ENCODE measurements at places on chromosomes 11 and 22.

DNA sequence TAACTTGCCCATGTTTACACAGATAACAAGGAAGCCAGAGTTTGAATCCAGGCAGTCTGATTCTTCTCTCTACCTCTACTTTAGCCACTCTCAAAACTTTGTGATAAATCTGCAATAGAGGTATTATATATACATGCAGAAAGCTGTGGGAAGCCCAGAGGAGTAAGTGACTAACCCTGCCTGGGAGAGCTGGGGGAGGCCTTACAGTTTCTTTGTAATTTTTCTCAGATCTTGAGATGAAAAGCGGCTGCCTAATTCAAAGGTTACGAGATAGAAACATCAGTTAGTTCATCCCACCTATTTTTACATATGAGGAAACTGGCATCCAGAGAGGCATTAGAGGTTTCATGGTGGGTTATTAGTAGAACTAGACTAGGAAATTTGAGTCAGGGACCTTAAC, 4.9 kb downstream of the STIM1 start:
- DNase-seq, result no peak

DNA sequence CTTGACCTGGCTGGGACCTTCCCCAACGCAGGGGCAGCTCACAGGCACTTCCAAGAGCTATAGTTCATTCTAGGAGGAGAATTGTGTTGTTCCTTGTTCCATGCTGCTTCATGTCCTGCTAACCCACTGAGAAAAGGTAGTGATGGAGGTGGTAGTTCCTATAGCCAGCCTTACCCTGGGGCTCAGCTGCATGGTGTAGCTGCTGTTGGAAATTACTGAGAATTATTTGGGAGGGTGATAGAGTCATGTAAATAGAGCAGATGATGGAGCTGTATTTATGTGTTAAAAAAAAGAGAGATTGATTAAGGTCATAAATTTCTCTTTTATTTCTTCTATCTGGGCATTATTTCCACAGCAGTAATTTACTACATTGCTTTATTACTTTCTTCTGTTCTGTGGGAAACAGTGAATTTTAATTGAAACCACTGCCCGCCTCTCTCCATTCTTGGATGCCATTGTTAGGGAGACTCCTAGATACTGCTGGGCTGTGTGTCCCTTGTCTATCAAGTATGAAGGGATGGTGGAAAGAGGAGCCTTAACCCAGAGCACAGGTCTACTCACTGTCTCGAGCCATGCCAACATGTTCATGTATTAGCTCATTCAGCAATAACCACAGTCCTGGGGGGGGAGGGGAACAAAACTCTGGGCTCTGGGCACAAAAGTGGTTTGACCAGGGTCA, 309.2 kb downstream of the FAT3 start:
- DNase-seq, result no peak

DNA sequence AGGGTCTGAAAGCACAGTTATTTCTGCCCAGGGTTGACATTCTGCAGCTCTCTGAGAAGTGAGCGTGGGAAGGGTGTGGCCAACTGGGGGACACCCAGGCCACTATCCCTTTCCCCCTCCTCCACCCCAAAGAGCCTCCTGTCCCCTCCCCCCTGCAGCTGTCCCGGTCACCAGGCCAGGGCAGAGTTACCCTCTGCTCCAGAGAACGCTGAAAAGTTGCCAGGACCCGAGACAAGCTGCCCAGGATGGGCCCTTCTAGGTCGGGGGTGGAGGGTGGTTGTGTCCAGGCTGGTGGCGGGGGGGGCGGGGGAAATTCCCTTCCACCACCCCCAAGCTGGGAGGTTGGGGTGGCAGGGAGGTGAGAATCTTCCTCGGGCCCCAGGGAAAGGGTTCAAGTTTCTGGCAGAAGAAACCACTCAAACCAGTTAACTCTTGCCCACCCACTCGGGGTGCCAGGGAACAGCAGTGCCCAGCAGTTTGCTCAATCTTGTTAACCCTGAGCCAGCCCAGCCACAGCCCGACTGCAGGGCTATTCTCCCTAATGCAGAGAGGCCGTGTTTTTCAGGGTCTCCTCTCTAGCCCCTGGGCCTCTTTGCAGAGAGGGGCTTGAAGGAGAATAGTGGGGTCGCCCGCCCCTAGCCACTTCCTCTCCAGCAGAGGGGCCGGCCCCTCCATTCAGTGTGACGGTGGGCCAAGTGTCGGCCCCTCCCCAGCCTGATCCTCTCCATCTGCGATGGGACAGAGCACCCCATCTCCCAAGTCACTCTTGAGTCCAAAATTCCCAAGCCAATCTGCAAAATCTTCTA, 697 bp downstream of the LGALS1 start:
- no peak for DNase-seq

DNA sequence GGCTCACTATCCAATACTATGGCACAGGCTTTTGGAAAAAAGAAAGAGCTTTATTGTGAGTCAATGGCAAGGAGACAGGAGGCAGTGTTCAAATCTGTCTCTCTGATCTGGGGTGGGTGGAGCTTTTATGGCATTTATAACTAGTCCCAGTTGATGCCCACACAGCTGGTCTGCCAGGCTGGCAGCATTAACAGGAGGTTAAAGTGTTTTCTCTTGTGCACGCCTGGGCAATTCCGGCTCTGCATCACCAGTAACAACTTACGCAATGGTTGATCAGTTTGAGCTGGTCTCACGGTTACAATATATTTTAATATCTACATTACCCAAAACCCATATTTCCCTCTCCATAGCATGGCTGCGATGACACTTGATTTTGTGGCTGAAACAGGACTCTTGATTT, 15.1 kb upstream of the SMIM38 start:
- peak; percentile 36 for DNase-seq

GRCh38 chr11:62013537-62014476, 46.4 kb upstream of the FTH1 start:
- peak; percentile 62 for DNase-seq

DNA sequence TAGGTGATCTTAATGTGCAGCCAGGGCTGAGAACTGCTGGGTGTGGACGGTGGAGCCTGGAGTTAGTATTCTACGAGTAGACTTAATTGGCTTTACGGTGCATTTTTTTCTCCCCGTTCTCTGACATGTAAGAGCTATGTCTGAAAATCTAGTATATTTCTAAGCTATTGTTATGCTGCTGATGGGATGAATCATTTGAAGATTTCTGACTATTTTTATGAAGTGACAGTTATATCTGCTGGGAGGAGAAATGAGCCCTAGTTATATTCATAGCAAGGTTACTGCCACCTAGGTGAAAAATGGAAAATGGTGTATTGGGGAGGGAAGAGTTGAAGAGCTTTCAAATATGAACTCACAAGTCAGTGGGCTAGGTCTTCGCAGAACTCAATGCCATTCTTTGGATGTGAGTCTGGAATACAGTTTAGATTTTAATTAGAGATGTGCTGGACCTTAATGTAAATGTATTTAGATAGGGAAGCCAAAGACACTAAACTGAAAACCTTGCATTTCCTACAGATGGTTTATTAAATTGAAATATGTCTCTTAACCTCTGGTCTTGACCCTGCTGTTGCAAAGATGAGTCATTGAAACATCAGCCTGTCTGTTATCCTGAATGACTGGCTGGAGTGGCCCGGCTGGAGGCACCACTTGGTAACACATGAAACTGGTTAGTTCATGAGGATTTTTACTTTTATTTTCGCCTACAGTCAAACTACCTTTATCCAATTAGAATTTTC, 293.7 kb downstream of the DDX10 start:
- no peak for DNase-seq

DNA sequence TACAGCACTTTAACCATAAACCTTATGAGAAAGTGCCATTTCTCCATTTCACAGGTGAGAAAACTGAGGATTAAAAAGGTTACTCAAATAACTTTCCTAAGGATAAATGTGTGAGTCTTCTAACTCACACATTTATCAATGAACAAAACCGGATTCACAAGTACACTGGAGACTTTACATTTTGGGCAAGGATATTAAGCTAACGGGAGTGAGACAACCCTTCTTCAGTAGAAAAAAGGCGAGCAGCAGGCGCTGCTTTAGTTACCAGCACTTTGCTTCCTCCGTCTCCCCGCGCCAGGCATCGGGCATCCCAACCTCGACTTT, 356 bp upstream of the TTC12 start:
- no peak for DNase-seq

DNA sequence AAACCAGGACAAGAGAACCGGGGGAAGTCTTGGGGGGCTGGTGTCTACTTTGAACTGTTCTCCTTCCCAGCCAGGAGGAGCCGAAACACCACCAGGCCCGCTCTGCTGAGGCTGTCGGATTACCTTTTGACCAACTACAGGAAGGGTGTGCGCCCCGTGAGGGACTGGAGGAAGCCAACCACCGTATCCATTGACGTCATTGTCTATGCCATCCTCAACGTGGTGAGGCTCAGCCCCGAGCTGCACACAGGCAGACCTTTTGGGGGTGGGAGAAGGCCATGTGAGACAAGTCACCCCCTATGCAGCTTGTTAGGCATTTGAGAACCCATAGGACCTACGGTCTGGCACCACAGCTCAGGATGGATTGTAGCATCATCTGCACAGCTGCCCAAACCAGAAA, 2.8 kb downstream of the HTR3A start:
- no peak for DNase-seq

DNA sequence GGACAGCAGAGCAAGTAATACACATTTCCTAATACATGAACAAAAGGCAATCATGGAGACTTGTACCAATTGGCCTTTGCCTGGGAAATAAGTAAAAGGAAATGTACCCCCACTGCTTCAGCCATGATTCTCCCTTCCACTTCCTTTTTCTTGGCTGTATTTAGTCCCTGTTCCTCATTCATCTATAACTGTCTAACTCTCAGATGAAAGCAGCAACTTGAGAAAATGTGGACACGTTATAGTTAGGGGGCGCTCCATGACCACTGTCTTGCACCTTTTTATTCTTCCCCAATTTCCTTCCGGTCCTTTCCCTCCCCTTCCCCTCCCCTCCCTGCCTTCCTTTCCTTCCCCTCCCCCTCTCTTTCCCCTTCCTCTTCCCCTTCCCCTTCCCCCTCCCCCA, 61.3 kb upstream of the BARX2 start:
- no peak for DNase-seq
